ENCODE measurements at places on chromosomes 7 and 10. TPM values are rescaled to one million over a fixed set of nuclear protein-coding genes. Genes with fewer than 3 reads are reported as not detected.

OR9A2 gene
- total RNA-seq: 2.6 TPM

- peak; percentile 55 for DNase-seq
These were observed 133.0 kb upstream of the FAM20C start for GRCh38 chr7:59079-60016.

GCC1 gene
- 10.4 TPM for total RNA-seq

IFRD1 gene
- 70.8 TPM for total RNA-seq

GRCh38 chr10:5659702-5660528, 6.5 kb downstream of the ASB13 start:
- DNase-seq: no peak

DNA sequence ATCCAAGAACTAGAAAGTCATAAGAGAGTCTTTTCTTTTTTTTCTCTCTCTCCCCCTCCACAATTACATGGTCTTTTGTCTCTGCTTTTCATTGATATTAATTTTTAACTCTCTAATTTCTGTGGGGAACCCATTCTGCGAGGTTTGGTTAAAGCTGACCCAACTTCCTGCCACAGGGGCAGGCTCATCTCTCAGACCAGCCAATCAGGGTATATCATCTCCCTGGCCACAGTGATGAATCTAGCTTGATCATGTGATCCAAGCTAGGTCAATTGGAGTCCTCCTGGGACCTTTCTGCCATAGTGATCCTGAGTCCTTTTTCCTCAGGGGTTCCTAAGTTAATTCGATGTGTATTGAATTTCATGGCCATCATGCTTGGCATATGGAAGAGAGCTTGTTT, 38.0 kb upstream of the TRUB1 start:
- DNase-seq: no peak

DNA sequence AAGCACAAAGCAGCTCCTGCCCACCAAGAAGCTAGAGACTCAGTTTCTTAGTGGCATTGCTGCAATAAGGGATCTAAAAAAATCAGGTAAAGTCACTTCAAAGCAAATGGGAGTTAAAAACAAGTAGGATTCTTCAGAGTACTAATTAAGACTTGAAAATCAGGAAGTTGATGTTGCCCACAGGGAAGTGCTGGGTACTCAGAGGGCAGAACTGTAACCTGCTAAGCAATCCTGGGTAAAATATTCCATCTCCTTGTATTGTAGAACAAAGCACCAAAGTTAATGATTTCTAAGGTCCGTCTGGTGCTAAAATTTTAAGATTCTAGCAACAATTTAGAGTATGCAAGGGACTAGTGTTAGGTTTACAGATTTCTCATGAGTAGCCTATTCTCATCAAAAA, 8.3 kb downstream of the PEX1 start:
- no peak for DNase-seq

DNA sequence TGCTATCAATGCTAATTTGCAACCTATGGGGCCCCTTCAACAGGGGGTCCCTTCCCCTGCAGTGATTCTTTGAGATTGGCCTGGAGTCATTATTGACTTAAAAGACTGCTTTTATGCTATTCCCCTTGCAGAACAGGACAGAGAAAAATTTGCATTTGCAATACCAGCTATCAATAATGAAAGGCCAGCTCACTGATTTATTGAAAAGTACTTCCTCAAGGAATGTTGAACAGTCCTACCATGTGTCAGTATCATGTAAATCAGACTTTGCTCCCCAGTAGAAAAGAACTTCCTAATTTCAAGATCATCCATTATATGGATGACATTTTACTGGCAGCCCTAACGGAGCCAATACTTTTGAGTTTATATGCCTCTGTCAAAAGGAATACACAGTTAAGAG, 29.7 kb upstream of the ABCA13 start:
- DNase-seq: no peak

DNA sequence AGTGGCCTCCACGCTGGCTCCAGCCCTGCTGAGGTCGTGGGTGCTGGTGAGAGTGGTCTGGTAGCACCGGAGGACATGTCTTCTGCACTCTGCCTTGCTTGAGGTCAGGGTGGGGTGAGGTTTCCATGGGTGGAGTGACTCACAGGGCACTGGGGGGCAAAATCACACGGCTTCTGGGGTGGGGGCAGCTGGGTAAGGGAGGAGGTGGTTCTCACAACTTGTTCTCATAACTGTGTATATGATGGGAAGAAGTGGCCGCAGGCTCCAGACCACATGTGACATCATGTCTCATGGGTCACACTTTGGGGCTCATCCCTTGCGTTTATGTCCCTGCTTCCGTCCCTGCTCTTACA, 884 bp upstream of the PRF1 start:
- DNase-seq: no peak

DNA sequence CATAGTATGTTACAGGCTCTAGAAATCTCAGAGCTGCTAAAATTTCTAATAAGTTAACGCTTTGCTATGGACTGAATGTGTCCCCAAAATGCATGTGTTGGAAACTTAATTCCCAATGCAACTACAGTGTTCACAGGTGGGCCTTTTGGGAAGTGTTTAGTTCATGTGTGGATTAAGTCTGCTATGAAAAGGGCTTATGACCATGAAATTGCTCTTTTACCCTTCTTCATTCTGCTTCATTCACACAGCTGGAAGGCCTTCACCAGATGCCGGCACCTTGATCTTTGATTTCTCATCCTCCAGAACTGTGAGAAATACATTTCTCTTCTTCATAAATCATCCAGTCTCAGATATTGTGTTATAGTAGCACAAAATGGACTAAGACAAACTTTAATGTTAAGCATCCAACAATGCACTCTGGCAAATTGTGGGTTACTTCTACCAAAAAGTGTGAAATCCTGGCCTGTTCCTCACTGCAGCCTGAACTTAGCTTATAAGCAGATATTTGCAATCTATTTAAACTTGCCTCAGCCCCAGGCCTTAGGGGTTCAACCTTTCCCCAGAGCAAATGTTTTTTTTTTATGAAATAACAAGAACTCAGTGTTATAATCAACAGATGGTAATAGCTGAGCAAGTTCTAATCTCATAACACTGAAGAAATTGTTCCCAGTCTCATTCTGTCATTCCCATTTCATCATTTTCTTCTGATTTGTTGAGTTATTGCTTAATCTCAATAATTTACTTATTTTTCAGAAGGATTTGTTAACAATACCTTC, 523.6 kb downstream of the KIF20B start:
- no peak for DNase-seq

GRCh38 chr7:129947049-129947448, 5.7 kb downstream of the UBE2H start:
- DNase-seq: no peak

FRAT2 gene
- total RNA-seq: 7.5 TPM

- DNase-seq: no peak
These were observed 77.8 kb downstream of the ATAD1 start for GRCh38 chr10:87740254-87740655.

- no peak for DNase-seq
These were observed 506.0 kb downstream of the AUTS2 start for GRCh38 chr7:70104243-70104642.

DNA sequence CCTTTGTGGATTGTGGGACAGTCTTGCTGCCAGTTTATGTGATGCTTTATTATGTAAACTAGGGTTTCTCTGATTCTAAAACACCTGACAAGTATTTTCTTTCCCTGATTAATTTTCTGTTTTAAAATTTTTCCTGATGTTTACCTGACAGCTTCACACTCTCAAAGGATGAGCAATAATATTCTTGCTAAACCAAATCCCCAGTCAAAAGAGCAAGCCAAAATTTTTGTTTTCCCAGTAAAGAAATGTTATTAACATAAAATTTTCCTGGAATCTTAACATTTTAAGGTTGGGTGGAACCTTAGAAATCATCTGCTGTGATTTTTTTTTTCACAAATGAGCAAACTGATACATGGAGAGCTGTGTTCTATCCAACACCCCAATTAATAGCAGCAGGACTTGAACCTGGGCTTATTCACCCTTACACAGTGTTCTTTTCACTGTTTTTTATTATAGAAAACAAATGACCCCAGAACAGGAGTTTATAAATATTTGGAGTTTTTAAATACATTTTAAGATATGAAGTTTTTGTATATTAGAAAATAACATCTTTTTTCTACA, 185.2 kb upstream of the VIPR2 start:
- DNase-seq: no peak

DNA sequence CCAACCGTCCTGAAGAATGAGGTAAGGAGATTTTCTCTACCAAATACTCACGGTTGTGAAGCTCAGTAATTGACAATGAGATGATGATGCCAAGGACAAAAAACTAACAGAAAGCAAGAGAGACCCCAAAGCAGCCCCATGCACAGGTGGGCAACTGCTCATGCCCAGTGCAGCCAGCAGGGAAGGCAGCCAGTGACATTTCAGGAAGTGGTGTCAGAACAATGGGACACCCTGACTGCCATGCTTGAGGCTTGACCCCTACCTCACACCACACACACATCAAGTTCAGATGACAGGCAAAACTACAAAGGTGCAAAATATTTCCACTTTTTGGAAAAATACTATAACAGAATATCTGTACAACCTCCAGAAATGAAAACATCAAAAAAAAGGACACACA, 66.9 kb downstream of the CFAP46 start:
- DNase-seq: no peak

STRA8 gene
- not detected for total RNA-seq

GRCh38 chr10:104678658-104679057, 37.6 kb downstream of the SORCS3 start:
- no peak for DNase-seq

GRCh38 chr10:17674566-17674965, 30.6 kb downstream of the STAM start:
- no peak for DNase-seq

DNA sequence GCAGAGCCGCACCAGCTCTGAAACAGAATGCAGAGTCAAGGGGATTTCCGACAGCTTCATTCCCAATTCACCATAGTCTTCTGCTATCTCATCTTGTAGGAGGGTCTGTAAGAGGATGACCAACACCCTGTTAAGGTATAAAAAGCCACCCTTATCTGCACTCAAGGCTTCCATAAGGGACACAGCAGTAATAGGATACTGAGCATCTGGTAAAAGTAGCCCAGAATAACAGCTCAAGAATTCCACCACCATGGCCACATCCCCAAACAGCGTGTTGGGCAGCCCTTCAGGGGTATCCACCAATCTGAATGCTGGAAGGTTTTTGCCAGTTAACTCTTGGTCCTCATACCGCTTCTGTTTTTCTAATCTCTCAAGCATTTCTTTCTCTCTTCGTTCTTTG, 43.8 kb downstream of the FZD9 start:
- DNase-seq: no peak

DNA sequence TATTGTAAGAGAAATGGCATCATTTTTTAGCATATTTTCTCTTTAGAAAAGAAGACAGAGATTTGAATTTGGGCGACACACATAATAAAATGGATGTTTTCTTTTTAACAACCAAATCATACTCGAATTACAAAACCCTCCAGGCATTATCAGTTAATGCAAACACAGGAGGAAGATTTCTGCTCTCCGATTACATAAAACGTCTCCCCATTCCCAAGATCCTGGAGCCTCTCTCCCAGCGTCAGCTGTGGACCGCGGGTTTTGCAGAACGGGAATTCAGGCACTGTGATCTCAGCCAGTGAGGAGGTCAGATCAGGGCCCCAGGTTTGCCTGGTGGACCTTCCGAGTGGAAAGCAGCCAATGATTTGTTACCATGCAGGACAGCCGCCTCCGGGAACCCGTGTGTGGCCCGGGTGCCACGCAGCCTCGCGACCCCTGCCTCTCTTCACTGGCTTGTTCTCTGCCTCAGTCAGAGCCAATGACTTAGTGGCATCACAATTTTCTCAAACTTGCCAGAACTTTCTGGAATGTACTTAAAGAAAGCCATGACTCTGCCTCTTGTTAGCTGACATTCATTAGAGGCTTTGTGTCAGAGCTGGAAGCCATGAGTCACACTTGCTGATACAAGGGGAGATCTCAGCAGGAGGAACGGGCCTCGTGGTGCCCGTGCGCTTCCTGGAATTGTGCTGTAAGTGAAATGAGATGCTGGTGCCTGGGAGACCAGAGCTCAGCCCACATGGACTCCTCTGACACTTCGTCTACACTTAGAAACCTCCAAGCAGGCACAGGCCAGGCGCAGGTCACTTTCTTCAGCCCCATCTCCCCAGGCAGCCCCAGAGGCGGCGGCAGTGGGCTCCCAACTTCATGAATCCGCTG, 246.1 kb downstream of the KLF6 start:
- no peak for DNase-seq

CALN1 gene
- total RNA-seq: 14.9 TPM

GRCh38 chr7:76220185-76221057, 18.7 kb downstream of the SRRM3 start:
- no peak for DNase-seq

ERVW-1 gene
- total RNA-seq: not detected

- DNase-seq: no peak
These were observed 194.4 kb downstream of the TNS3 start for GRCh38 chr7:47387506-47387905.

DNA sequence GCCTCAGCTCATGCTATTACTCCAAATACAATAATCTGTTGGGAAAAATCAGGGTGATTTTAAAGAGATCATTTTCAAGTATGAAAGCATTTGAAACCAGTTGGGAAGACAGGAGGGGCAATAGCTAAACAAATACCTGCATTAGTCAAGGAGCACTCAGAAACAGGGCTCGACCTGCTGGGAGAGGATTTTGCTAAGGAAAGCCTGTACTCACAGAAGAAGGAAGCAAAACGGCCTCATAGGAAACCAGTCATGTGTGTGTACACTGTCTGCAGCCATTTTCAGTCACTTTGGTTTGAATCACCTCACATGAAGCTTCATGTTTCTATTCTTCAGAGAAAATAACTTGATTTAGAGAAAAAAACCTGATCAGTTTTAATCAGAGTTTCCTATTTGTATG, 38.6 kb downstream of the FZD1 start:
- no peak for DNase-seq

FFAR4 gene
- total RNA-seq: 0.18 TPM

STEAP1 gene
- 2.2 TPM for total RNA-seq

PAX4 gene
- not detected for total RNA-seq

GNAT3 gene
- total RNA-seq: 2.1 TPM

DNA sequence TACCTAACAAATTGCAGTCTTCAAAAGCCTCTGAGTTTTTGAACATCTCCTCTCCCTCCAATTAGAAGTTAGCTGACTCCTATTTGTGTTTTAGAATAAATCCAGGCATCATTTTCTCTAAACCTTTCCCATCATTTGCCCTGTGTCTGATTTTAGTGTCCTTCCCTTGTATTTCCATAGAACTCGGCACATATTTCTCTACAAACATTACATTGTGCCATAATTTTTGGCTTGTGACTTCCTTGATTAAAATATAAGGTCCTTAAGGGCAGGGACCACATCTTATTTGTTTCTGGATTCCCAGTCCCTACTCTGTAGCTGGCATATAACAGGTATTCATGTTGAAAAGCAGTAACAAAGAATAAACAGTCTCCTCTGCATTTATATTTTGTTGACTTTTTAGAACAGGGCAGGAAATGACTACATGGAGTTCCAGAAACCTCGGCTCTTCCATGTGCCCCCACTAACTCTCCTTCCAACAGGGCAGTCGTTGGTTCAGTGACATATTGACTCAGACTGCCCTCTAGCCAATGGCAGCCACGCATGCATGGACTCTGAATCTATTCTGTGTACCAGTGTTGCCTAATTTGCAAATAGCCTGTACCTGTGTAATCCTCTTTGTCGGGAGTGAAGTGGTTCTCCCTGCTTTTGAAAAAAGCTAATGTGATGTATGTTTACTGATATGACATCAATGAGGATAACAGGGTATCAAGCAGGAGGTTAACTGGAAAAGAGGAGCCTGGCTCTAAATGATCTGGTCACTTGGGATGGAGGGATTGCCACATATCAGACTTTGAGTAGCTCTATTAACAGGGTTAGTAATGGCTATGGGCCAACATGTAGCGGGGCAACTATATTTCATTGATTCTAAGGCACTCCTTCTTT, 19.8 kb upstream of the CPN1 start:
- DNase-seq: no peak

ALOX5 gene
- 2.0 TPM for total RNA-seq

AKR1C1 gene
- 22.4 TPM for total RNA-seq

- DNase-seq: no peak
These were observed 8.1 kb upstream of the DEPP1 start for GRCh38 chr10:44986670-44987069.
